ENCODE measurements at places on chromosomes 12 and 14. TPM values are rescaled to one million over a fixed set of nuclear protein-coding genes. Genes with fewer than 3 reads are reported as not detected.

The LALBA gene
- not detected for total RNA-seq

The OR4E2 gene
- not detected for total RNA-seq

The AQP5 gene
- 0.72 TPM for total RNA-seq

The ESR2 gene
- not detected for total RNA-seq

The AKAP6 gene
- 0.82 TPM for total RNA-seq

The CIDEB gene
- 0.18 TPM for total RNA-seq

The ZBTB25 gene
- total RNA-seq: 9.0 TPM
